Fibroblast of skin of right quadriceps (primary cell): ENCODE measurements at places on chromosomes 4 and X.

- DNase-seq: peak; percentile 3
Measured at GRCh38 chr4:37383579-37384229, 139.2 kb downstream of the NWD2 start.

DNA sequence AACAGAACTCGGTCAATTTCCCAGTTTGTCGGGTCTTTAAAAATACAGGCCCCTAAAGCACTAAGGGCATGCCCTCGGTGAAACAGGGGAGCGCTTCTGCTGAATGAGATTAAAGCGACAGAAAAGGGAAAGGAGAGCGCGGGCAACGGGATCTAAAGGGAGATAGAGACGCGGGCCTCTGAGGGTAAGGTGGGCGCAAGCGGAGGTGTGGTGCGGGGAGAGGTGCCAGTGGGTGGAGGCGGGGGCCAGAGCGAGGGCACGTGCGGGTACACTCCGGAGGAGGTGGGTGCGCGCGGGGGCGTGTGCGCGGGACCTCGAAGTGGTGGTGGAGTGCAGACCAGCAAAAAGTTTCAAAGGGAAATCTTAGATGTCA lies 787 bp upstream of the TET2 start:
- DNase-seq: no peak

- no peak for DNase-seq
Measured at GRCh38 chr4:67546971-67547370, 1.7 kb upstream of the CENPC start.

- no peak for DNase-seq
Measured at GRCh38 chr4:56654238-56654632, 26.9 kb downstream of the HOPX start.

DNA sequence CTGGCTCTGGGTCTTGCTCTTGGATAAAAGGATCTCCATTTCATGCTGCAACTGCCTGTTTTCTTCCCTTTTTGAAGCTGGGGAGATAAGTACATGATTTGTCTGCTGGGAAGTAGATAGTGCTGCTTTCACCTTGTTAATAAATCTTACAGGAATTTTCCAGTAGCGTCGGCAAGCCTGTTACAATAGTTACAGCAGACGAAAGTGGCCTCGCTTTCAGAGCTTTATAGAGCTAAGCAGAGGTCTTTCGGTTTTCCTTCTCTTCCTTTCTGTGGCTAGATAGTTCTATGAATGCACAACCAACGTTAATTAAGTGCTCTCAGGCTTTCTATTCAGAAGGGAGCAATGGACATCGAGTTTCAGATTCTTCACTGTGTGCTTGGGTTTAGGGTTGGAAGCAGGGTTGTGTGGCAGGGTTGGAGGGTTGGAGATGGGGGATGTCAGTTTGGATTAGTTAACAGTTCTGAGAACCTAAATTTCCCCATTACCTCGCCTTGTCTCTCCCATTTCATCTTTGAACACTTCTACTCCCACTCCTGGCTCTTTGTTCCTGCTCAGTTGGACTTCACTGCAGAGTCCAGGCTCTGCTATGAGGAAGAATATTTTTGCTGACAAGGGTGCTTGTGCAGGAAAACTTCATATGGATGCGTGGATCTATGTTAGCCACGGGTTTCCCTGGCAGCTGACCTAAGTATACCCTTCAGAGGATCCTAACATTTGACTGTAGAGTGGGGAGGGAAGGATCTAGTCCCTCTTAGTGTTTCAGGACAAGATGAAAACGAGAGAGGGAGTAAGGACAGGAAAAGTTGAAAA lies 237.9 kb downstream of the ARHGAP10 start:
- DNase-seq: no peak

DNA sequence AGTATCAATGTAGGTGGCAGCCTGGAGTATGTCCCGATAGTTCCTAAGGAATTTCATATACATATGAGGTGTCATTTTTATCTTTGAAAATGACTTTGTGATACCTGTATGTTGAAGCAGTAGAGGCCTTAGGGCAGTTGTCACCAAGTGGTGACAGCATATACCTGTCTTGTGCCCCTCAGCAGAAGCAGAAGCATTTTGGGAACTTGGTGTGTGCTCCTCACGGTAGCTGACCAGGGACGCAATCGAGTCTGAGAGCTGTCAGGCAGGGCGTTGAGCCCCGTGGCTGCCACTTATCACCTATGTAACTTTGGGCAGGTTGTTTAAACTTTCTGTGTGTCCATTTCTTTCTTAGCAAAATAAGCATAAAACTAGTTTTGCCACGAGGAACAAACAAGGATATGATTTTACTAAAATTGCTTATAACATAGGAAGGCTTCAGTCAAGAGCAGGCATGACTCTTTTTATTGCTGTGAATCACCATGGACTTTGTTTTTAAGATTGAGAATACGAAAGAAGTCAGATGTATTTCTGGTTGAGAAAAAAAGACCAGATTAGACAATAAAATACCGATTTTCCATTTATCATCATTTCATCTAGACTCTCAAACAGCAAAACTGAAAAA lies 161.5 kb downstream of the CPE start:
- no peak for DNase-seq

DNA sequence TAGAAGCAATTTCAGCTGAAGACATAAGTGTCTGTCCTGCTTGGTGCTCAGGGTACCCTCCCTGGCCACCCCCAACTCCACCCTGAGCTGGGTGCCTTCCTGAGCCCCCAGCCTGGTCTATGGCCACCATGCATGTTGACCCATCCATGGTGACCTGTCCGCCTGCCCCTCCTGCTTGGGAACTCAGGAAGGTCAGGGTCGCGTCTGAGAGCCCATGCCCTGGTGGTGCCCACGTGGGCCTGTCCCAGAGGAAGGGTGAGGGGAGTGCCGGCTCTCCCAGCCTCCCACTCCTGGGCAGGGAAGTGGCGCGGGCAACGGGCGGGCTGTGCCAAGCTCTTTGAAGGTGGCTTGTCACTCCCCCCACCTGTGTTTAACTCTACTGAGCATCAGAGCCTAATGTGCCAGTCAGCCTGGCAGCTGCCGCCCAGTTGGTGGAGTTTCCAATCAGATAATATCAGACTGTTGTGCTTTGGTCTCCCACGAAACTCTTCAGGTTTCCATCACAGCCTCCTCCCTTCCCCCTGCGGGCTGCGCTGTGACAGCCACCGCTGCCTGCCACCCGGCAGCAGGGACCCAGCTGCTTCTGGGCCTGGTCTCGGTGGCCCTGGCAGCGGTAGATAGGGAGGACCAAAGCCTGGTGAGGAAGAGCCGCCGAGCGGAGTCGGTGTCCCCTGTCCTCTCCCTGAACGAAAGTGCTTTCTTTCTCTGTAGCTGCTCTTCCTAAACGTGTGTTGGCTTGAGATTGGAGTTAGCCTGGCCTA lies 4.8 kb downstream of the SH3BP2 start:
- no peak for DNase-seq

DNA sequence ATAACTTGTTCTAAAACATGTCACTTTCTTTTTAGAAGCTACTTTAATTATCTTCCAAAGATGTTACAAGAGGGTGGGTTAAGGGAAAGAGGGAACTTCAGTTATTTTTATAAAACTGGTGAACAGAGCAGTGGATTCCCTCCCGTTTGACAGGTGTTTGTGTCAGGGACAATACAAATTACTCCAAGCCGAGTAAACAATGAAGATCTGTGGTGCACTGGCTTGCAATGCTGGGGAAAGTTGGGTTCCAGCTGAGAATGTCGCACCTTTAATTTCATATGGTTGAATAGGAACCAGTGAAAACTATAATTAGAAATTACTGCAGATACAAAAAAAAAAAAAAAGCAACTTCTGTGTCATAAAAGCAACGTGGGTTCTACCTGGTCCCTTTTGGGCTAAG lies 98.6 kb upstream of the TTC29 start:
- DNase-seq: no peak

DNA sequence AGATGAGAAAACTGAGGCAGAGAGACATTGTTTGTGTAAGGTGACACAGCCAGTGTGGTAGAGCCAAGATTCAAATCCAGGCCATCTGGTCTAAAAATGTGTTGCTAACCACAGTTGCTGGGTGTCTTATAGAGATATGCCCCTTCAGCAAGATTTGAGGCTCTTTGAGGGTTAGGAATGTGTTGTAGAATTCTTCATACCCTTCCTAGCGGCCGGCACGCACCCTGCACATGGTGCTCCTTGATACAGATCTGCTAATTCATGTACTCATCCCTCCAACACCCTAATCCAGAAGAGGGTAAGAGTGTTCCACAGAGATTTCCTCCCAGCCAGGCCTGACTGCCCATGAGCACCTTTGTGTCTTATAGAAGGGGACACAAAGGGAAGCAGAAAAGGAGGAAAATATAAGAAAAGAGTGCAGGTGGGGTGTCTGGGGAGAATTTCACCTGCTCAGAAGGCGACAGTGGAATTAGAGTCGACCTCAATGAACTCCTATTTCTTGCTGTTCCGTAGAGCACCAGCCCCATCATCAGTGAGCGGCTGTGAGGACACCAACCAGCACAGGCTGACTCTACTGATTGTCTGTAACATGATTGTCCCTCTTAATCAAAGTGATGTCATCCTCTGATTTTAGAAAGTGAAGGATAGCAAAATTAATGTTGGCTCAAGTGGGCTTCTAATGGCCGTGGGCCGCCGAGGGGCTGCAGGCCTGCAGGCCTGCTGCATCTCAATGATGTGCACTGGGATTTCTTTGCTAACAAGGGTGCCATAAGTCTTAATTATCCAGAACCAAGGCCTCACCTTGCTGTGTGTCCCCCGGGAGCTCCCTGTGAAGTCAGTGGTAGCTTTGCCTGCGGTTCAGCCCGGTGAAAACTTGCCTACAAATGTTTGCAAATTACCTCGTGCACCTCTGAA lies 24.2 kb upstream of the SMIM20 start:
- no peak for DNase-seq

DNA sequence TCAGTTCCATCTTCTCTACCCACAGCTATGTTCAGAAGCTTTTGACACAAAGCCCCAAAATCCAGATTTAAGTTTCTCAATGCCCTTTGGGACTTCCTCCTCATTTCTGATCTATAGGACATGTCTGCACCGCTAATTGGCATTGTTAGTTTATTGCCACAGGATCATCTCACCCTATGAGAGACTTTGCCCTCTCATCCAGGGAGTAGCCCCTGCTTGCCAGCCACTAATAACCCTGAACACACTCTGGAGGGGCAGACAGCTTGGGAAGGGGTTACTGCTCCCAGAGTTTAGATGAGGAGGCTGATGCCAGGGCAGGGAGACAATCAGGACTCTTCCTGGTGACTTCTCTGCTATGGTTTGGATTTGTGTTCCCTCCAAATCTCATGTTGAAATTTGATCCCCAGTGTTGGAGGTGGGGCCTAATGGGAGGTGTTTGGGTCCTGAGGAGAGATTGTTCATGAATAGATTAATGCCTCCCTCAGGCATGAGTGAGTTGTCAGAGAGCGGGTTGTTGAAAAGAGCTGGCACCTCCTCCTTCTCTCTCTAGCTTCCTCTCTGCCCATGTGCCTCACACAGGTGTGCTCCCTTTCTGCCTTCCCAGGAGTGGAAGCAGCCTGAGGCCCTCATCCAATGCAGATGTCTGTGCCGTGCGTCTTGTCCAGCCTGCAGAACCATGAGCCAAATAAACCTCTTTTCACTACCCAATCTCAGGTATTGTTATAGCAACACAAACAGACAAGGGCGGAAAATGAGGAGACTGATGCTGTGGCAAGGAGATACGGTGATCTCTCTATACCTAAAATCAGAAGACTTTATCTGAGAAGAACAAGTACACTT lies 3.6 kb upstream of the SCARB2 start:
- no peak for DNase-seq

DNA sequence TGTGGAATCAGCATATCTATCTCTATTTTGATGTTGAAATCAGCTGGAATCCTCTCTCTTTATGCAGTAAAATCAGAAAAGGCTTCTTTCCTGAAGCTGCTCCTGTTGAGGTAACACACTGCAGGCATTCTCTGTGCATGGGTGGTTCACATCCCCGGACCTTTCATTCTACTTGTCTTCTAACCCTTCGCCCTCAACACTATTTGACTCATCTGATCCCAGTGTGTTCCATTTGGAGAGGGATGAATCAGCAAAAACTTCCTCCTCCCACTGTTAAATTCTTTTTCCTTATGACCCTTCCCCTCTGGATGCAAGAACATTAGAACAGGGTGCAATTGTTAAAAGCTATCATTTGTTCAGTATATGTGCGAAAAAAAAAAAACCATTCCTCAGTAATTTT lies 67.4 kb downstream of the RNF150 start:
- DNase-seq: no peak

DNA sequence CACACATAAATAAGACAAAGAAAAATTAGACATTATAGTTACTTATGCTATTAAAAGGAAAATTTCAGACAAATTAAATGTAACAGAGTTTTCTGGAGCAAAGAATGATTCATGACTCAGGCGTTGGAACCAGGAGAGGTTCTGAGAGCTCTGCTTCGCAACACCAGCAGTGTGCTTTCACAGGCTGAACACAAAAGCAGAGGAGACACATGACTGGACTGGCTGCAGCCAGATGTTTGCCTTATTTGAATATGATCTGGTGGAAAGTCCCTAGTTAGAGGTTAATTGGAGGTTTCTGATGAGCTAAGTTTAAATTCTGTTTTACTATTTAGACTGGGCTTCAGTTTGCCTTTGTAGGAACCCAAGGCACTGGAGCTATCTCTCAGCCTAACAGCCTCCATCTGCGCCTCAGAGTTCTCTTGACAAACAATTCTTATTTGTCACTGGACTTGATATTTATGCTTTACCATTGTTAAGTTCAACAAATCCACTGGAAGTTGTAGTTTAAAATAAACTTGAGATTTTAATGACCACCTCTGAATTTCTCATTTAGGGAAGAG lies 16.2 kb downstream of the BOD1L1 start:
- no peak for DNase-seq

GRCh38 chr4:140427106-140427918 lies at the start of gene CLGN:
CLGN (minus strand) TSS chr4:140427648; CDS start chr4:140413078, 14,570 bp downstream.
- DNase-seq: peak; percentile 65

DNA sequence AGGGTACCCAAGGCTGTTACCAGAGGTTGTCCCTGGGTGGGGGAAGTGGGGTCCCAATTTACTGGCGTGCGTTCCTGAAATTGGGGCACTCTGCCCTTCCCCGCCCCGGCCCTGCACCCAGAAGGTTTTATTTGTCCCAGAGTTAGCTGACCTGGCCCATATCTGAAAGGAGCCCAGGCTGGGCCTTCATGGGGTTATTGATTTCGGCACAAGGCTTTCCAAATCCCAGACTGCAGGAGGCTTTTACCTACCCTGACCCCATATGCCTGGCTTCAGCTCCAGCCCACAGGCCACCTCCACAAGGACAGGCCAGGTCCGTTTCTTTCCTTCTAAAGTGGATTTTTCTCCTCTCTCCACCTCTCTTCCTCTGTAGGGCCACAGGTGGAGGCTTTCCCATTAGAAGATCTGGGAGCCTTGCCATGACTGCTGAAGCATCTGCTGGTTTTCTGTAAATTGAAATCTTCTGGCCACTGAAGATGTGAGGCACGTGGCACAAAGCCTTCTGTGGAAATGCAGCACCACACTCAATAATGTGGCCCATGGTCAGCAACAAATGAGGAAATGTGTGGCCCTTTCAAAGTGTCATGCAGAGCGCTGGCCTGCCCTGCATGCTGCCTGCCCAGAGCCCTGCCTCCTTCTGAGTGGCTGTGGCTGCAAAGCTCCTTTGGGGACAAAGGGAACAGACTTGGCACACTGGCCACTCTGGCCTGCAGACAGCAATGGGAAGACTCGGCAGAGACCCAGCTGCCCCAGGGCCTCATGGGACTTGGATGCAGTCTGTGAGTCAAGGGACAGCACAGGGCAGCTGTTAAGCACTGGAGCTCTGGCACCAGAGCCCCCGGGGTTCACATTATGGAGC lies 43.1 kb upstream of the MTM1 start:
- DNase-seq: no peak

GRCh38 chr4:112735474-112735951 lies 98.6 kb downstream of the LARP7 start:
- no peak for DNase-seq
